ENCODE measurements at places on chromosomes 3 and 15.

GRCh38 chr3:64454179-64454578, 228.9 kb upstream of the PRICKLE2 start:
- no peak for DNase-seq

DNA sequence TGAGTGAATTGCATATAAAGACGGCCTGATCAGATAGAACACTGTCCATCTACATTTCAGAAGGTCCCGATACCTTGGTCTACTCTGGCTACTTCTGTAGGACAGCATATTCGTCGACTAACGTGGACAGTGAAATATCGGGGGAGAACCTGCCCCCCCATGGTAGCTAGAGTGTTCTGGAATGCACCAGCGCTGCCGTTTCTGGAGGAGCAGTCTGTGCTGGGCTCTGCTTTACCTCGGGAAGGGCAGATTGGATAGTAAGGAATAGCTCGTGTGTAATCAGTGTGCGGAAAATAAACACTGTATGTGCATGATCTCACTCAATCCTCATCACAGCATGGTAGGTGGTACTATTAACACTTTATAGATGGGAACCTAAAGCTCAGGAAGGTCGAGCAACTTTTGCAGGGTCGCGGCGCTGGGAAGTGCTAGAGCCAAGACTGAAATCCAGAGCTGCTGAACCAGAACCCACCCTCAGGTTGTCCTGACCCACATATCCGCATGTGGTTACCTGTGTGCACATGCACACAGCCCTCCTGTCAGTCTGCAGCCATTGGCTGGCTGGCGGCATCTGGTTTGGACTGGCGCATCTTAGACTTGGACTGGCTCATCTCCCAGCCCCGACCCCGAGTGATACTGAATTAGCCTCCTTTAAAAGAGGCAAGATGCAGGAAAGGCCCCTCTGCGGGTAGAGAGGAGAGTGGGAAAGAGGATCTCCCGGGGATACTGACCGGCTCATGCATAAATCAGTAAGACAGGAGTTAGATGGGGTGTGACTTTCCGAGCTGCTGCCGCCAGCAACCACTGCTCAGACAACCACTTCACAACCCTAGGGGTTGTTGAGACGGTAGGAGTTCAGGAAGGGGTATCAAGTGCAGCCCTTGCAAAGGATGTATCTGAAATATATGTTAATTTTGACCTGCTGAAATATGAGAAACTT, 155.0 kb upstream of the BHLHE40 start:
- no peak for DNase-seq

DNA sequence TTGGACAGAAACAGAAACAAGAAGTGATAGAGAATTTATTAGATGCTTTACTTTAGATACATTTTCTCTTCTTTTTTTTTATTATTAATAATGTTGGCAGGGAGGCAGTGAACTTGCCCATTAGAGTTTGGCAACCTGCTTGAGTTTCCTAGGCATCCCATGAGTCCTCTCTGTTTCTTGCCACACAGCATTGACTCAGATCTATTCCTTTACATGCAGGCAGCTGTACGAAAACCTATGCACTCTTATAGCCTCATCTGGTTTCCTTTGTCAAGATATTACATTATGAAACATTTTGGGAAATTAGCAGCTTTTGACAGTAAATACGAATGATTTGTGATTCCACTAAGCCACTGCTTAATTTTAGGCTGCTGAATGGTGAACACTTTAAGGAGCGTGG, 23.3 kb downstream of the IL1RAP start:
- no peak for DNase-seq

DNA sequence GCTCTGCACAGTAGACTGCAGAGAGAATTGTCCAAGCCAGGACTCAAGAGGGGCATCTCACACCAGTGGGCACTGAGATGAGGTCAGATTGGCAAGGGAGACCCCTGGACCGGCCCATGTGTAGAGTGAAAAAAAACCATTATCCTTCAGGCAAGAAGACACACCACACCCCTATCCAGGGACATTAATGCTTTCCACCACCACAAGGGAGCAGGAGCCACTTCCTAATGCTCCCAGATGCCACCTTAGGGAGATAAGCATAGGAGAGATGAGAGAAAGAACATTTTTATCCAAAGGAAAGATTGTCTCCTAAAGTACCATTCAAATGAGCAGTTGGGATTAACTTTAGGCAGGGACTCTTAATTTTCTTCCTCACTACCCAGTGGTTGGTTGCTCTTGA, 109.6 kb upstream of the PTX3 start:
- no peak for DNase-seq

DNA sequence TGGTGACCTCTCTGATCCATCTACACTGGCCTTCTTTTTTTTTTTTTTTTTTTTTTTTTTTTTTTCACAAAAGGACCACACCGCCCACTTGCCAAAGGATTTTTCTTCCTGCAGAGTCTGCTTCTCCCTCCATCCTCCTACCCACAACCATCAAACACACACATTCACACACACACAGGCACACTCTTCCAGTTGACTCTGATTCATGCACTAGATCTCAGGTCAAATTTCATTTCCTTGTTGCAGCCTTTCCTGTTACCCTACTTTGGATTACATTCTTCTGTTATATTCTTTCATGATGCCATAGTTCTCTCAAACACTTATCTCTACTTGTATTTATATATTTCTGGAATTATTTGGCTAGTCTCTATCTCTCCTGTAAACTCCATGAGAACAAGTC, 133.9 kb downstream of the STAC start:
- no peak for DNase-seq

- DNase-seq = no peak
These were observed 110.0 kb upstream of the NSMCE3 start for GRCh38 chr15:29379647-29380046.

DNA sequence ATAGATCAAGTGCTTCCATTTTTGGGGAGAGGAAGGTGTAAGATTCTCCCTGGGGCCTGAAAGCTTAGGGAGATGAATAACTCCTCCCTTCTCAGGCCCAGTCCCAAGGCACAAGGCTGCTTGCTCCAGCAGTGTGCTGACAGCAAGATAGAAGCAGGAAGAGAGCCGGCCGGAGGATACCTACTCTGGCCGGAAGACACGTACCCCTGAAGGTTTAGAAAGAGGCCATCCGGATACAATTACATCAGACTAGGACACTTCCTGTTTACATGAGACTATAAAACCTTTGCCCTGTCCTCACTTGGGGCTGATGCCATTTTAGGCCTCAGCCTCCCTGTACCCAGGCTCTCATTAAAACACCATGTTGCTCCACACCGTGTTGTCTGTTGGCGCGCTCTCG, 329.9 kb downstream of the SV2B start:
- no peak for DNase-seq

- DNase-seq = no peak
These were observed 121.4 kb upstream of the ATP11B start for GRCh38 chr3:182671942-182672341.

DNA sequence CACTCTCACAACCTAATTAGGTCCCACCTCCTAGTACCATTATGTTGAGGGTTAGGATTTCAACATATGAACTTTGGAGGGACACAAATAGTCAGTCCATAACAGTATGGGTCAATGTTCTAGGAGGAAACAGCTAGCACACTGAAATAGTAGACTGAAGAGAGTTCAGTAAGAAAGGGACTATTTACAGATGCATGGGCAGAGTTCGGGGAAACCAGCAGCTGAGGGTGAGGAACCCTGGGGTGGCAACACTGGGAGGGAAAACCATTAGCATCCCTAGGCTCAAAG, 78.0 kb upstream of the PXYLP1 start:
- no peak for DNase-seq
